HT-29 (cell line): ENCODE measurements at places on chromosomes 3 and 15. TPM values are rescaled to one million over a fixed set of nuclear protein-coding genes. Genes with fewer than 3 reads are reported as not detected.

Gene LEKR1
- total RNA-seq = 1.4 and 3.1 TPM in 2 replicates

Gene PLCL2
- 2.5 and 3.0 TPM in 2 replicates for total RNA-seq

Gene ADAMTS7
- 0.50 and 0.69 TPM in 2 replicates for total RNA-seq

Gene CHRFAM7A
- not detected in 2 replicates for total RNA-seq
